NCI-H1694 (cell line): ENCODE measurements at places on chromosomes 7 and 10.
A peak's percentile ranks its signal among the peaks of the same experiment; 100 is the strongest.

DNA sequence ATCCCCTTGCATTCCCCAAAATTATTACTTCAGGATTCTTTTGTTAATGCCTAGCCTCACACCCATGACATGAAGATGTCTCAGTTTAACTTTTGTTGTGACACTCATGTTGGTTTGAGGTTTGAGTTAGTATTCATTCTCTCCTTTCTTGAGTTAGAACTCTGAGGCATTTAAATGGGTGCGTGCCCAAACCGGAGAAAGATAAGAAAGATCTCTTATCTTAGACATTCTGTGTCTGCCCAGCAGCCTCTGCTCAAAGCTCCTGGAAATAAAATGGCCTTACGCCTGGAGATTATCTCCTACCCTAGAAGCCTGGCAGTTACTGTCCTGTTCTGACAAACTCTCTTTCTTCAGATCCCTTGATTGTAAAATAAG lies 26.3 kb downstream of the WBP1L start:
- no peak for DNase-seq

DNA sequence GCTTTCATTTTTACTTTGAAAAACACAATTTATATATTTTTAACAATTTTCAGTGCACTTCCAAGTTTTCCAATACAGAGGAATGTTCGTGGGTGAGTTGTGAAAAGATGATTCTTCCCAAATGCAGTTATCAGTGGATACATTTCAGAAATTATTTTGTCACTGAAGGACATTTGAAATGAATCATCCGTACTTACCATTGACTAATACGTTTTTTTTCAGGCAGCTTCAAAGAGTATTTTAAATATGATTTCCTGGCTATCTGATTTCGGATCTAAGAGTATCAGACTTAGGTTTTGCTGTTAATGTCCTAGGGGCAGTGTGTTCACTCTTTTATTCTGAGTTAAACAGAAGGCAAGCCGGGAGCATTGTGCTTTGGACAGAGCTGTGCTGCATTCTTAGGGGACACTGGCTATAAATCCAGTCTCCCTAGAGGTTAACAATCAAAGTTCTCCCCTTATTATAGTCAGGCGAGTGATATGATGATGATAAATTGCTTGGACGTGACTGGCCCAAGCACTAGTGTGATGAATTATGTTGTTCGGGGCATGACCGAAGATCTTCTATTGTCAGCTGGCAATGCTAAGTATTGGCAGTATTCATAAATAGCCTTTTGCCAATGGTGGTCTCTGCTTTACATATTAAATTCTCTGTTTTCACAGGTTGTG lies 4.5 kb downstream of the PTER start:
- no peak for DNase-seq

DNA sequence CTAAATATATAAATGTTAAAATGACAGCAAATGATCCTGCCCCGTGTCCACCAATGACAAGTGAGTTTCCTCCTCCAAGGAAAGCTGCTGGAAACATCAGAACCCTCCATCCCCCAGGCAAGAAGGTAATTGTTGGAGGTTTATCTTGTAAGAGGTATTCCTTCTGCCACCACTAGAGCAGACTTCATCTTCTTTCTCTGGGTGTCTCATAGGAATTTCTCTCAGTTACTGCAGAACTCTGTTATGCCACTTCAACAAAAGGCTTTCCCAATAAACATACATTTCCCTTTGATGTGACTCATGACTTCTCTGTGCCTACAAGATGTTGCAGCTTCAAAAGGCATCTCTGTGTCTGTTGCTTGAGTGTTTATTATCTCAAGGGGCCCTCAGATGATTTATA lies 279.1 kb downstream of the BMPER start:
- no peak for DNase-seq

DNA sequence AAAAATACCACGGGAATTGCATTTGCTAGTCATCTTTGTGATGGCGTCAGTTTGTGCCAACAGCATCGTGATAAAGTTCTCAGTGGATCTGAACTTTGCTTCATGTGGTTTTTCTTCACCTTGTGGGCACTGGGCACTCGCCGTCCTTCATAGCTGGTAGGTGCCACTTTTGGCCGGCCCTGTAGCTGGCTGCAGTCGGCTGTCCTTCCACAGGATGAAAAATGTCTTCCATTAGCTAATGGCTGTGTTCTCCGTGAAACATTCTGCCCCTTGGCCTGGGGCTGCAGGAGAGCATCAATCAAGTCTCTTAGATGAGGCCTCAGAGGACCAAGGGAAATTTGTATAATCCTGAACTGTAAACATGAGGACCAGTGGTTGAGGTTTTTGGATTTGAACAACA lies 145.3 kb downstream of the DYNC1I1 start:
- DNase-seq = no peak

DNA sequence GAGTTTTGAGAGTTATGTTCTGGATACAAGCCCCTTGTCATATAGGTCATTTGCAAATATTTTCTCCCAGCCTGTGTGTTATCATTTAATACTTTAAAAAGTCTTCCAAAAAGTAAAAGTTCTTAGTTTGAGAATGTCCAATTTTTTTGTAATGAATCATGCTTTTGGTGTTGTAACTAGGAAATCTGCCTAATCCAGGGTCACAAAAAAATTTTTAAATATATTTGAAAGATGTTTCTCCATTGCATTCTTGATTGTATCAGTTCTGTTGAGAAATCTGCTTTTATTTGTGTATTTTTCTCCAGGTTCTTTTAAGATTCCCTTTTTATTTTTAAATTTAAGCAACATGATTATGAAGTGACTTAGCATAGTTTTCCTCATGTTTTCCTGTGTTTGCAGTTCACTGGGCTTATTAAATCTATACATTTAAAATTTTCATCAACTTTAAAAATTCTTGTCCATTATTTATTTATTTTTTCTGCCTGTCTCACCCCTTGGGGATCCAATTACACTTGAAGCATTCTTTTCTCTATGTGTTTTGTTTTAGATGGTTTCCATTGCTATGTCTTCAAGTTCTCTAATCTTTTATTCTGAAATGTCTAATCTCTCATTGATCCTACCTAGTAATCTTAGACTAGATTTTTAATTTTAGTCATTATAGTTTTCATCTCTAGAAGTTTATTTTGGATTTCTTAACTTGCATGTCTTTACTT lies 47.0 kb downstream of the CCDC71L start:
- no peak for DNase-seq

DNA sequence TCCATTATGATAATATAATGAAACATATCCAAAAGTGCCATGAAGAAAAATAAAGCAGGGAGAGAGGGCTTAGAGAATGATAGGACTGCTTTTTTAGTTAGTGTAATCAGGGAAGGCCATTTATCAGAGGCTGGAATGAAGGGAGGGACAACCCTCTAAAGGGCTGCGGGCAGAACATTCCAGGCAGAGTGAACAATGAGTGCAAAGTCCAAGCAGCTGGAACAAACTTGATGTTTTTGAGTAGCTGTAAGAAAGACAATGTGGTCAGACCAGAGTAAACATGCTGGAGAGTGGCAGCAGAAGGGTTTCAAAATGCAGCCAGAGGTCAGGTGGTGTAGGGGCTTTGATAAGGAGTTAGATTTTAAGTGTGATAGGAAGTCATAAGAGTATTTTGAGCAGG lies 65.6 kb upstream of the CCDC6 start:
- DNase-seq = no peak

GRCh38 chr7:23893176-23893941 lies 183.3 kb downstream of the STK31 start:
- DNase-seq = no peak

DNA sequence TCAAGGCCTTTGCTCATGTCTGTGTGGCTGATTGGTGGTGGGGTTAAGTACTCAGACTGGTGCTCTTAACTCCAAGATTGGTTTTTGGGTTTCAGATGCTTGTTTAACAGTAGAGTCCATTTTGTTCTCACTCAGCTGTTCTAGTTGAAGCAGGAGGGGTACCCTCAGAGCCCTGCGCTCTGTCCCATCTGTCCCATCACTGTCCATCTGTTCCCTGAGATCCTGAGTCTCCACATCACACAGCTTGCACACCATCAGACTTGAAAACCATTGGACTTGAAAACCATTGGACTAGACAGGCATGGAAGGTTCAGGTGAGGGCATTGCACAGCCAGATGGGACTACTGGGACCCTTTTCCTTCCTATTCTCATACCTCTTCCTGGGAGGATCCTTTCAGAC lies 39.3 kb downstream of the TMEM178B start:
- no peak for DNase-seq

- no peak for DNase-seq
These were observed 172.5 kb downstream of the EGFR start for GRCh38 chr7:55191161-55191925.

DNA sequence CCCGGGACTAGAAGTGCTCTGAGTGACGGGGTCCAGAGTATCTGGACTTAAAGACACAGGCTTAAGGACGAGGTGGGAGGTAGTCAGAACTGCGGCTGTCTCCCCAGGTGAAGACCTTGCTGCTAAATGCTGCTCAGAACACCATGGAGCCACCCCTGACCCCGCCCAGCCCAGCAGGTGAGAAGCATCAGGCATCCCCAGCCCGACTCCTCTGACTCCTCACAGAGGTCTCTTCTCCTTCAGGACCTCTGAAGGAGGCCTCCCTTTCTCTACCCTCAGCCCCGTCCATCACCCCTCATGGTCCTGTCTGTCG lies 5.8 kb downstream of the NFKB2 start:
- no peak for DNase-seq

GRCh38 chr10:103055105-103055504 lies 137.0 kb downstream of the CNNM2 start:
- no peak for DNase-seq

GRCh38 chr10:31896968-31897384 lies 31.7 kb downstream of the ARHGAP12 start:
- no peak for DNase-seq

GRCh38 chr10:7913126-7913872 lies 95.0 kb downstream of the TAF3 start:
- DNase-seq = no peak

- DNase-seq = no peak
These were observed 13.2 kb downstream of the FAM221A start for GRCh38 chr7:23693224-23693623.

- DNase-seq = no peak
These were observed 587.5 kb downstream of the PTPRN2 start for GRCh38 chr7:158000160-158000559.

GRCh38 chr7:50706469-50706937 lies 76.2 kb downstream of the GRB10 start:
- DNase-seq = no peak

DNA sequence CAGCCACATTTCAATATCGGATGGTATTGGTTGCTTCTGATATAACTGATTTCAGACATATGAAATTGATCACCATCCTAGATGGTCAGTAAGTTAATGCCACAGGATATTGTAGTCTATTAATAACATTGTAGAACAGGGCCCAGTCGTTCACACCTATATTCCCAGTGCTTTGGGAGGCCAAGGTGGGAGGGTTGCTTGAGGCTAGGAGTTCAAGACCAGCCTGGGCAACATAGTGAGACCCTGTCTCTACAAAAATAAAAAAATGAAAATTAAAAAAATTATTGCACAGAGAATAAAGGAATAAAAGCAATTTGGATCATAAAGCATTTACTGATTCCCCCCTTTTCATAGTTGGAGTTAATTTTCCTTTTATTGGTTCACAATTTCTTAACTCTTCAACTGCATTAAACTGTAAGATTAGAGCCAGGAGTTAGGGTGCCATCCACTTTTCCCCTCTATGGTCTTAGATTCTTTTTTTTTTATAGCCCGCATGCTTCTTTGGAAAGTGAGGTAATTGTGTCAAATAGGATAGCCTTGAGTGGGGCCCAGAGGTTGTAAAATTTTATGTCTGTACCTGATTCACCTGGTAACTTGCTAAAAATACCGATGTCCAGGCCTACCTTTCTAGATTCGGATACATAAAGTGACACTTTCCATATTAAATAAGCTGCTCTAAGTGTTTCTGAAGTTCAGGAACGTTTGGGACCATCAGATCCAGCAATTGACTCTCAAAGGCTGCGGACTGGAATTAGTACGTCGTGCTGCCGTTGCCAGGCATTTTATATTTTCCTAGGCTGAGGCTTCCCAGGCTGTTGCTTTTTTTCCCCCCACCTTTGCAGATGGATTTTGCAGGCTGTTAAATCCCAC lies 24.7 kb downstream of the ADK start:
- DNase-seq = no peak

- DNase-seq = no peak
These were observed 57.1 kb downstream of the AMPH start for GRCh38 chr7:38574086-38574485.

GRCh38 chr7:81120111-81120510 lies 201.3 kb upstream of the SEMA3C start:
- no peak for DNase-seq

DNA sequence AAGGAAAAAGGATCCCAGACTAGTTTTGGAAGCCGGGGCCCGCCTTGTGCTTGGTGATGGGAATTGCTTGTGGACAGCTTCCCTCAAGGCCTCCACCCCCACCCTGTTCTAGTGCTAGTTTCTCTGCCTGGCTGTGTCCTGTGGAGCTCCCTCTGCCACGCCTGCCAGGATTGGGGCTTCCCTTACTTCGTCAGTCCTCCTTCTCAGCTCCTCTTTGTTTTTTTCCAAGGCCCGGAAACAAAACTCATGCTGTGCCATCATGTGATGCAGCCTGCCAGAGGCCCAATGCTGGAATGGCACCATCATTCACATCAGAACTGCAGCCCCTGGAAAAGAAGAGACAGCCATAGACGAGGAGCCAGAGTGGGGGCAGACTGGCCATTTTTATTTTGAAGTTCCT lies 11.2 kb downstream of the YKT6 start:
- no peak for DNase-seq

- peak; percentile 2 for DNase-seq
These were observed 68.4 kb downstream of the PHTF2 start for GRCh38 chr7:77866786-77867536.

GRCh38 chr10:121096617-121097431 lies 245.7 kb downstream of the WDR11 start:
- DNase-seq = no peak

GRCh38 chr10:123117644-123118417 lies 17.9 kb upstream of the HMX3 start:
- DNase-seq = no peak
